ENCODE measurements at places on chromosomes 3 and 15.

GRCh38 chr3:194225988-194226663 is 90.2 kb downstream of the HES1 start:
- DNase-seq = no peak

- DNase-seq = no peak
These were observed 699.5 kb upstream of the CFAP20DC start for GRCh38 chr3:59749291-59749690.

- DNase-seq = no peak
These were observed 592.1 kb upstream of the GBE1 start for GRCh38 chr3:82353306-82354171.

DNA sequence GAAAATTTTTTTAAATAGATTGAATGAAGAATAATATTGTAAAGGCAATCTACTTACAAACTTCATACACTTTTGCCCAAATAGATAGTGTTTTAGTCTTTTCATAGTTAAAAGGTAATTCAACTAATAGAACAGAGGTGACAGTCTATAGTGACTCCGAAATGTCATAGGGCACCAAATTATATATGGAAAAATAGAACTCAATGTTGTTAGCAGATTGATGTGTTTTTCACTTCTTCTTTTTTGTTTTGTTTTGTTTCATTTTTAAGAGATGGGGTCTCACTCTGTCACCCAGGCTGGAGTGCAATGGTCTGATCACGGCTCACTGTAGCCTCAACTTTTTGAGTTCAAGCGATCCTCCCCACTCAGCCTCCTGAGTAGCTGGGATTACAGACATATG is 721 bp downstream of the CSTA start:
- DNase-seq = no peak

All from D341Med (cell line).